HCT116 (cell line): ENCODE measurements at places on chromosomes 7 and 10.
A peak's percentile ranks its signal among the peaks of the same experiment; 100 is the strongest.

- DNase-seq: no peak
These were observed 163.8 kb downstream of the SVIL start for GRCh38 chr10:29470843-29471543.

- peak; percentile 40 for DNase-seq
These were observed 319.0 kb upstream of the NPSR1 start for GRCh38 chr7:34338961-34339526.

DNA sequence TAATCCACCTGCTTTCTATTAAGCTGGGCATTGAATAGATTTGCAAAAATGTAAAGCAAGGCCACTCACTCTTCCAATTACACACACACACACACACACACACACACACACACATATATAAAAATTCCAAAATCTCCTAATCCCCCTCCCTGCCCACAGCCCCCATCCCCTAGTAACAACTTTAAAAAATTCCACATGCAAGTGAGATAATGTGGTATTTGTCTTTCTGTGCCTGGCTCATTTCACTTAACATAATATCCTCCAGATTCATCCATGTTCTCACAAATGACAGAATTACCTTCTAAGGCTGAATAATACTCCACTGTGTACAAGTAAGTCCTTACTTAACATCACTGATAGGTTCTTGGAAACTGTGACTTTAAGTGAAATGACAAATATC, 24.2 kb downstream of the SH2D4B start:
- DNase-seq: no peak

DNA sequence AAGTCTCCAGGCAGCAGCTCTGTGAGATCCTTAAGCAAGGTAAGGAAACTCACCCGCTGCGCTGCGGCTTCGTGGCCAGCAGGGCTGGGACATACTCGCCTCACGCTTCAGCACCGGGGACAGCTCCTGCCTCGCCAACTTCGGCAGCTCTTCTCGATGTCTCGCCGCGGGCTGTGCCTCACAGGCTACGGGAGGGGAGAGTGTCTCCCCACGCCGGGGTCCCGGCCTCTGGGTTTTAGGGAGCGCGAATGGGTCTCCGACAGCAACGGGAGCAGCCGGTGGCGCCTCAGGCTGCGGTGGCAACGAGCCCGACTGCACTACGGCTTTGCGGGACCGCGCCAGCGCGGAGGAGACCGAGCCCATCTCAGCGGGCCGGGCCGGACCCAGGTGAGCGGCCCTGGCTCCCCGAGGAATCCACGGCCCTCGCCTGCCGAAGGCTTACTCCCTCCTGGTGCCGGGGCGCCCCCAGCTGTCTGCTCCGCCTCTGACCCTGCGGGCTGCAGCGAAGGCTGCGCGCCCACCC, 62.4 kb downstream of the LSM5 start:
- DNase-seq: peak; percentile 21
